Cardiac muscle cell (in vitro differentiated cells and primary cell): ENCODE measurements at places on chromosomes 1 and 21. TPM values are rescaled to one million over a fixed set of nuclear protein-coding genes. Genes with fewer than 3 reads are reported as not detected.

DNA sequence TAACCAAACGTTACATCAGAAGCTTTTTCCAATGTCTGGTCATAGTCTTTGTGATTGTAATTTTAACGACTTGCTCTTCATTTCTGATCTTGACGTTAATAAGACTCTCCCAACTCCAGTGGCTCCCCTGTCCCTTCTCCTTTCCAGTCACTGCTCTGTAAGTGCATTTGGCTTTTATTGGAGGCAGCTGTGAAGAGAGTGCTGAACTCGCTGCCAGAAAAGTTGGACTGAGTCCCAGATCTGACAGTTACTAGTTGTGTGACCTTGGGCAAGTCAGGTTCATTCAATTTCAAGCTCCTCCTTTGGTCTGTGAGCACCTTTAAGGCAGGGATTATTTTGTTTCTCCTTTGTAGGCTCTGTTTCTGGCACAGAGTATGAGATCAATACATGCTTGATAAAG lies 109.6 kb upstream of the TSPAN2 start:
- no peak for DNase-seq
- no peak overlapping the region for H3K4me3 ChIP-seq
- no peaks in the 10 kb centered on the region for H3K4me1 ChIP-seq
- no peak overlapping the region for H3K27ac ChIP-seq

DNA sequence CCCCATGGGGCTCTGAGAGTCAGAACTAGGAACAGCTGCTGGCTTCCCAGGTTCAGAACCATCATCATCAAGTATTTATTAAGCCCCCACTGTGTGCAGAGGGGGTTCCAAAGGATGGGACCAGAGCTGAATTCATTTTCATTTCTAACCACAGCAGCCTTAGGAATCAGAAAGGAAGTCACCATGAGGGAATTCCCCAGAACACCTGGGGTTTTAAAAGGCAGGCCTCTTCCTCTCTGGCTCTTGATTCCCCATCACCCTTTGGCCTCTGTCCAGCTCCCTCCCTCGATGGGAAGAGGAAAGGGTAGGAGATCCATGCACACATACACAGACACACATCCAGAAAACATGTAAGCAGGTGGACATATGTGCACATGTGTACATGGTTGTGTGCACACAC lies 1.3 kb upstream of the KCNN3 start:
- no peak for DNase-seq
- H3K4me3 ChIP-seq, result no peak overlapping the region
- H3K27ac ChIP-seq, result no peak overlapping the region
- no peaks in the 10 kb centered on the region for H3K4me1 ChIP-seq
- no peaks in the 10 kb centered on the region for H3K36me3 ChIP-seq
- peaks cover 31% of the 10 kb centered on the region for H3K27me3 ChIP-seq

GRCh38 chr1:167658574-167659328 lies 28.7 kb downstream of the RCSD1 start:
- H3K27ac ChIP-seq, result peak overlapping the region; percentile 90
- peaks cover 88% of the 10 kb centered on the region for H3K4me1 ChIP-seq
- H3K36me3 ChIP-seq, result no peaks in the 10 kb centered on the region
- H3K4me3 ChIP-seq, result no peak overlapping the region
- H3K27me3 ChIP-seq, result no peaks in the 10 kb centered on the region
- no peak for DNase-seq

- H3K27me3 ChIP-seq, result no peaks in the 10 kb centered on the region
- peaks cover 10% of the 10 kb centered on the region for H3K4me1 ChIP-seq
- H3K36me3 ChIP-seq, result no peaks in the 10 kb centered on the region
Observed at GRCh38 chr1:55959136-55959548, 620.2 kb downstream of the PLPP3 start.

FAM43B gene
- total RNA-seq, result 3.6 and 3.8 TPM in 2 replicates

DNA sequence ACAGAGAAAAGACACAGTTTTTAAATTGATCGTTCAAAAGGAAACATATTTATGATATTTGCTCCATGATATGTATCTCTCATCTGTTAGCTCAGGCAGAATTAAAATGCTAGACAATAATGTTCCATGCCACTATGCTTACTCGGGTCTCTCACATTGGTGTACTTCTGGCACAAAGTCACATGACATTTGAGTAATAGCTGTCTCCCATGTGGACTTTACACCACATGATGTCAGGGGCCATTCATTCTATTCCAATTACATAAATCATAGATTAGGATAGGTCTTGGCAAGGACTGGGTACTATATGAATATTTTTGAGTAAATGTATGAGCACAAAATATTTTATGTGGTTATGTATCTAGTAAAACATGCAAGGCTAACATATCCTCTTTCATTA lies 648.4 kb downstream of the PLA2G4A start:
- no peak for DNase-seq
- H3K27ac ChIP-seq, result no peak overlapping the region
- no peaks in the 10 kb centered on the region for H3K4me1 ChIP-seq
- no peaks in the 10 kb centered on the region for H3K36me3 ChIP-seq
- H3K4me3 ChIP-seq, result no peak overlapping the region

- no peaks in the 10 kb centered on the region for H3K4me1 ChIP-seq
- H3K27ac ChIP-seq, result no peak overlapping the region
- H3K4me3 ChIP-seq, result peak overlapping the region; percentile 62
- peak; percentile 24 for DNase-seq
- H3K27me3 ChIP-seq, result peaks cover 94% of the 10 kb centered on the region
Observed at GRCh38 chr1:34929853-34930701, 627 bp upstream of the DLGAP3 start.

DNA sequence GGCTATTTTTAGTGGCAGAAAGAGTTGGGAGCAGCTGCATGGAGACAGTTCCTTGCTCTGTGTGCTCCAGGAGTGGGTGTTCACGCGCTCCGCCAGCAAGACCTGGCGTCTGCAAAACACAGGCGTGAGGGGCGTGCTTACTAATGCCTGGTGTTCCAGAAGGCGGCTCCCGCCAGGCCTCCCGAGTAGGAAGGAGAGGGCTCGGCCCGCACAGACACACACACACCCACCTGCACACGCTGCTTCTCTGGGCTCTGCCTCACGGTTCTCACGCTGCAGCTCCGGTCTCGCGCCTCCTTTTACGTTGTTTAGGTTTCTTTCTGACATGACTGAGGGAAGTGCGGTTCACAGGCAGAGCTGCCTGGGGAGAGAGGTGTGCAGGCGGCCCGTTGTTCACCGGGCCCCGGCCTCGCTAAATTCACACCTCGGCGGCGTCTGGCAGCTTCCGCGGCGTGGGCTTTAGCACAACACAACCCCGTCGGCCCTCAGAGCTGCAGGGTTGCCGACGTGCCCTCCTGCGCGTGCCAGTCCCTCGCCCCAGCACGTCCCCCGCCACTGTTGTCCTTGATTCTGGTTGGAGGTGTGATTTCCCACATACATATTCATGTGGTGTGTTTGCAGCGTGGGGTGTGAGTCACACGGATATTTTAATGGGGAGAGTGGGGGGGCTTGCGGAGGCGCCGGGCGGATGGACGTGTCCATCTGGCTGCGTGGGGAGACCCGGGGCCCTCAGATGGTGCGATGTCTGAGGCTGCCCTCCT lies 77.0 kb downstream of the SKI start:
- H3K27me3 ChIP-seq, result no peaks in the 10 kb centered on the region
- no peak for DNase-seq
- peaks cover 21% of the 10 kb centered on the region for H3K4me1 ChIP-seq
- H3K4me3 ChIP-seq, result no peak overlapping the region
- H3K27ac ChIP-seq, result peak overlapping the region; percentile 78

KRTAP13-2 gene
- total RNA-seq, result not detected in 2 replicates
